GM10248 (cell line): ENCODE measurements at places on chromosomes 1 and 21.

DNA sequence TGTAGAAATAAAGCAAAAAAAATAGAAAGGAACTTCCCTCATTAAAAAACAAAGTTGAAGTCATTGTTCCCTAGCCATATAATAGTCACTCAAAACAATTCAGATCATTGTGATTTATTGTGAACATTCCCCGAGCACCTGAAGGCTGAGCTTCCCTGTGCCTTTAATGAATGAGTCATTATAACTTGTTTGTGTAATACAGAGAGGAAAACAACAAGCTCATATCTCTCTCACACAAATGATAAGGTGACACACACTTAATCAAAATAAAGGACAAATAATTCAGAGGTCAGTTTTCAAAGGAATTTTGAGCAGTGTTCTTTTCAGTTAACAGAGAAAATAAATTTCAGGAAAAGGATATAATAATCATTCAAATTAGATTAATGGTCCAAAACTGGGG lies 326.2 kb downstream of the DUSP10 start:
- no peak for DNase-seq

GRCh38 chr1:3821004-3821403 lies 24.7 kb upstream of the LRRC47 start:
- DNase-seq, result no peak

DNA sequence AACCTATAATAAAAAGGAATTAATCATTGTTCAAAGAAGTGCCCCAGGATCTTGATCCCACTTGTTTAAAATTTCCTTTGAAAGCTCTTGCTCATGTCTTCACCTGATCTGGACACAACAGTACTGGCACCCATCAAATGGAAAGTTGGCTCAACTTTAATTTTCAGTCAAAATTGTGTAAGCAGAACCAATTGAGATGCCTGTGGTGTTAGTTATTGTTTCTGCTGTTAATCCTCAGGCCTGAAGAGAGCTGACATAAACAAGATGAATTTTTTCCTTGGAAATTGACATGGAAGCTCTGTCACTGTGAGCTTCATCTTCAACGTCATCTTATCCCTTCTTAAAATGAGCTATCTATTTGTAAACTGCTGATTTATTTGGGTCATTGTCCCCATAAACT lies 88.3 kb upstream of the TNFSF4 start:
- no peak for DNase-seq

GRCh38 chr1:212139526-212140135 lies 104.1 kb downstream of the DTL start:
- no peak for DNase-seq

GRCh38 chr21:26159869-26160268 lies 10.7 kb downstream of the APP start:
- DNase-seq, result no peak

DNA sequence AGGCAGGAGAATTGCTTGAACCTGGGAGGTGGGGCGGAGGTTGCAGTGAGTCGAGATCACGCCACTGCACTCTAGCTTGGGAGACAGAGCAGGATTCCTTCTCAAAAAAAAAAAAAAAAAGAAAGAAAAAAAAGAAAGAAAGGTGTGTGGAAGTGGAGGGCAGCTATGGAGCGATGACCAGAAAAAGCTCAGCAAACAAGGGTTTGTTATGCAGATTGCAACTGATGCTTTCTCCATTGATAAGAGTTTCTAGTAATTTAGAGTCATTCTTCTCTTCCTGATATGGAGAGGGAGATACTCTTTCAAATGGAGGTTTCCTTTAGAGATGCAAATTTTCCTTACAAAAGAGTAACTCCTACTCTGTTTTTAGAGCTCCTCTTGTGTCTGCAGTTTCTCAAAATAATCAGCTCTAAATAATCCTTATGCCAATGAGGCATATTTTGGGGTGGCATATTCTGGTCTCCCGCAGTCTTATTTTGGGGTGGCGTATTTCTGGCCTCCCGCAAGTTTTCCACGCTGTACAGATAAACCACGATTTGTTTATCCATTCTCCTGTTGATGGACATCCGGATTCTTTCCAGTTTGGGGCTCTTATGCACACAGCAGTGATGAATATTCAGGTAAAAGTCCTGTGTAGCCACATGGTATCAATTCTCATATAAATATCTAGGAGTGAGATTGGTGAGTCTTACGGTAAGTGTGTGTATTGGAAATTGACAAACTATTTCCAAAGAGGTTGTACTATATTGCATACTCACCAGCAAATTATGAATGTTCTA lies 30.7 kb upstream of the RCC2 start:
- DNase-seq, result no peak
